ENCODE measurements at places on chromosomes 16 and 17.

DNA sequence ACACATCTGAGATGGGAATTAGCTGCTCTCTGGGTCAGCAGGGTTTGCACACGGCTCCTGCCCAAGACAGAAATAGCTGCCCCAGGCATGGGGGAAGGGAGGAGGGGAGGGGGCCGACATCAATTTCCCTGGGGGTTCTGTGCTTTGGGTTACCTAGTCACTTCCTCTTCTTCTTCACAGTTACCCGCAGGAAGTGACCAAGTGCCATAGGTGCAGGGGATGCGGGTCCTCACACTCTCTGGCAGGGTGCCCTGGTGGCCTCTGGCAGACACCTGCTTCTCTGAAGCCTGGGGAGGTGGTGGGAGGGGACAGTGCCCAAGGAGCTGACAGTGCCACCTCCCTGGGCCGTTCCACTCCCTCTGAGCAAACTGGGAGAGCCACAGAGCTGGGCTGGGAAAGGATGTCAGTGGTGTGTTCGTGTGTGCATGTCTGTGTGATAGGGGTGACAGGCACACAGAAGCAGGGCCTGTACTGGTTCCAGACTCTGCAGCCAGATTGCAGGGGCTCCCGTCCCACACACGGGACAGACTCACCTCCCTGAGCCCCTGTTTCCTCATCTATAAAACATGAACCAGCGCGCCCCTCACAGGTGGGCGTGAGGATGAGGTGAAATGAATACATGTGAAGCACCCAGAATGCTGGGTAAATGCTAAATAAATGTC, 18.2 kb downstream of the SCN4A start:
- peak; percentile 85 for DNase-seq

DNA sequence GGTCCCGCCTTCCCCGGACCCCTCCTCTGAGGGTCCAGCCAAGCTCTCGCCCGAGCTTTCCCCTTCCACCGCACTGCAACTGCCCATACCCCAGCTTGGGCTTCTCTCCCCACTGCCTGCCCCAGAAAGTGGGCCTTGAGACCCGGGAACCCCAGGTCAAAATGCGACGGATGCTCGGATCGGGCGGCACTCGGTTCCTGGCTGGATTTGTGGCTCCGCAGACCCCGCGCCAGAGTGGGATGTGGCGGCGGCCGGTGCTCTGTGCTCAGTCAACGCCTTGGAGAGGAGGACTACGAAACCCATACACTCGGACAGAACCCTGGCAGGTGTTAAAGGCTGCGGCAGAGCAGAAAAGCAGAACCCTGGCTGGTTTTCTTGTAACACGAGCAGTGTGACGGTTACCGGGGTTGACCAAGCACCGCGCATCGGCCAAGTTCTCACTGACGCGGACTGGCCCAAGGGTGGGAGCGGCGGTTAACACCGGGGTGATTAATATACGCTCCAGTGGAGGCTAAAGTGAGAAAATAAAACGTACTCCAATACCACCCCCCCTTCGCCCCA, 885 bp upstream of the SLFN13 start:
- no peak for DNase-seq

- DNase-seq, result peak; percentile 88
Observed at GRCh38 chr17:67378454-67379250, 1.6 kb downstream of the PITPNC1 start.

GRCh38 chr16:7236824-7237410, 95.7 kb upstream of the RBFOX1 start:
- no peak for DNase-seq

DNA sequence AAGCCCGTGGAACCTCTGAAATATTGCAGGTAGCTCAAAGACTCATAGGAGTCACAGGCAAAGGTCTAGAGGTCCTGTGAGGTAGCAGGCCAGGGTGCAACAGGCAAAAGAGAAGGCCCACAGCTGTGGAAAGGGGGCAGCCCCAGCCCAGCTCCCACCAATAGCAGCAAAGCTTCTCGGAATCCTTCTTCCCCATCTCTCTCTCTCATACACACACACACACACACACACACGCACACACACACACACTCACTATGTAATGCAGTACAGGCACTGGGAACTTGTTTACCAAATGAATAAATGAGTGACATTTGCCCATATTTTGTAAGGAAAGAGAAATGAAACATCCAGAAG, 16.8 kb upstream of the SUPT4H1 start:
- DNase-seq, result no peak

DNA sequence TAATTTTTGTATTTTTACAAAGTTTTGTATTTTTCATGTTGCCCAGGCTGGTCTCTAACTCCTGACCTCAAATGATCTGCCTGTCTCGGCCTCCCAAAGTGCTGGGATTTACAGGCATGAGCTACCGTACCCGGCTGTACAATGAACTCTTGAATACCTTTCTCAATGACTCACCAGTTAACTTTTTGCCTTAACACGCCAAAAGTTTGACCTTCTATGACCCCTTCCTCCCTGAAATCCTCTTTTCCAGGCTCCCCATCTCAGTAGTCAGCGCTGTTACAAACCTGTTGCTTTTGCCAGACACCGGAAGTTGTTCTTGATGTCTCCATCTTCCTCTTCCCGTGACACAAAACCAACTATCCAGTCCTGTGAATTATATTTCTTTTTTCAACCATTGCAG, 158.1 kb upstream of the ASIC2 start:
- DNase-seq, result no peak

- no peak for DNase-seq
Observed at GRCh38 chr17:82013341-82013740, 9.3 kb downstream of the CENPX start.

GRCh38 chr17:71757156-71757555, 363.7 kb upstream of the SOX9 start:
- DNase-seq, result no peak

DNA sequence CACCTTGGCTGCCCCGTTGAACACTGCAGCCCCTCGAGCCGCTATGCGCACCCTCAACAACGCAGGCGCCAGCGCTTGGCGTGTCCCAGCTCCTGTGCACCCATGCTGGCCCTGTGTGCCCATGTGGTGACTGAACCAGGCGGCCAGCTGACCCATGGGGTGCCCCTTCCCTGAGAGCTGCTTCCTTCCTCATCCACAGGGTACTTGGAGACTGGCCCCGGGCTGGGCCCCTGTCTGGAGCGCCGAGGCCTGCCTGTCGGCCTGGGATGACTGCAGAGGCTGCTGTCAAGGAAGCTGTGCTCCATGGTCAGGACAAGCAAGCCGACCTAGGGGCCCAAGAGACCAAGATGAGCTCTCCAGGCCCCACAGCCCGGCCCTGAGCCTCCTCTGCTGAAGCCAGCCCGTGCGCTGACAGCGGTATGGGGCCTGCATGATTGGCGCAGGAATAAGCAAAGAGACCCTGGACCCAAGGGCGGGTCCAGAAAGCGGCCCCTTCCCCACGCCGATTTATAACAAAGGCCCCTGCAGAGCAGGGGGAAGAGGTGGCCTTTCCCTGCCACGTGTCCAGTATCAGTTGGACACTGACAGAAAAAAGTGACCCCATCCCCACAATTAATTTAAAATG, 21.6 kb upstream of the BAHCC1 start:
- DNase-seq, result no peak

- no peak for DNase-seq
Observed at GRCh38 chr16:85616607-85617321, 3.6 kb downstream of the GSE1 start.

- DNase-seq, result peak; percentile 74
Observed at GRCh38 chr17:42980766-42981397, 517 bp downstream of the RUNDC1 start.

DNA sequence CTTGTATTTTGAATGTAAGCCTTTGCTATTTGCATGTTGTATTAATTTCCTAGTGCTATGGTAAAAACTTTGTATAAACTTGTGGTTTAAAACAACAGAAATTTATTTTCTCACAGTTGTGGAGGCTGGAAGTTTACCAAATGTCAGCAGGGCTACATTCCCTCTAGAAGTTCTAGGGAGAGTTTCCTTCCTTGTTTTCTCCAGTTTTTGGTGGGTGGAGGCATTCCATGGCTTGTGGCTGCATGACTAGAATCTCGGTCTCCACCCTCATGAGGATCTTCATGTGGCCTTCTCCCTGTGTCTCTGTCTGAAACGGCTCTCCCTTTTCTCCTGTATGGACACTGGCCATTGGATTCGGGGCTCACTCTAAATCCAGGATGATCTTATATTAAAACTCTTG, 482.2 kb upstream of the GOT2 start:
- DNase-seq, result no peak

- no peak for DNase-seq
Observed at GRCh38 chr16:12390644-12391043, 413.0 kb downstream of the CPPED1 start.

GRCh38 chr17:78710607-78711006, 71.5 kb downstream of the CYTH1 start:
- no peak for DNase-seq

GRCh38 chr17:5468075-5468473, 708 bp downstream of the DHX33 start:
- DNase-seq, result peak; percentile 26

GRCh38 chr17:34571428-34572130, 7.8 kb upstream of the TMEM132E start:
- no peak for DNase-seq

DNA sequence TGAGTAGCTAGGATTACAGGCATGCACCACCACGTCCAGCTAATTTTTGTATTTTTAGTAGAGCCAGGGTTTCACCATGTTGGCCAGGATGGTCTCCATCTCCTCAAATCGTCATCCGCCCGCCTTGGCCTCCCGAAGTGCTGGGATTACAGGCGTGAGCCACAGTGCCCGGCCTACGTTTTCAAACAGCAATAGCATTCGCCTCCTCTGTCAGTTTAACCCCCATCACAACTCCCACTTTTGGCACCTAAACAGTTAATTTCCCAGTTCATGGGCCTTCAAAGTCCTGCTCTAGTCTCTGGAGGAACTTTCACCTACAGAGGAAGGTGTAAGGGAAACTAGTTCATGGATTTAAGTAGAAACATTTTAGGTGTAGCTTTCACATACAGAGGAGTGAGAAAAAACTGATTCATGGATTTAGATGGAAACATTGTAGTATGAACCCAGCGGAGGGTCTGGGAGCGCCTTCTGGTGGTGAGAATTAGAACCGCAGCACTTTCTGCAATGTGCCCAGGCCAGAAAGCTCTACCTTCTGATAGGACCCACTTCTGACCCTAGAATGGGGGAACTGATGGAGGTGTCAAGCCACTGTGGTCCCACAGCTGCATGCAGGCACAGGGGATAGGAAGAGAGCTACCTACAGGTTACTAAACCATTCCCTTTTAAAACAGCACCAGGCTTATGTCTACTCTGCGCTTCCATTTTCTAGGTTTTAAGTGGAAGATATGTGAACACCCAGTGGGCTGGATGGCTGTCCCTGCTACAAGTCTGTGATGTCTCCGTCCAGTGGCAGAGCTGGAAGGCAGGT, 12.0 kb upstream of the MEOX1 start:
- DNase-seq, result peak; percentile 79

- peak; percentile 63 for DNase-seq
Observed at GRCh38 chr16:68396481-68396880, 51.8 kb downstream of the SMPD3 start.

DNA sequence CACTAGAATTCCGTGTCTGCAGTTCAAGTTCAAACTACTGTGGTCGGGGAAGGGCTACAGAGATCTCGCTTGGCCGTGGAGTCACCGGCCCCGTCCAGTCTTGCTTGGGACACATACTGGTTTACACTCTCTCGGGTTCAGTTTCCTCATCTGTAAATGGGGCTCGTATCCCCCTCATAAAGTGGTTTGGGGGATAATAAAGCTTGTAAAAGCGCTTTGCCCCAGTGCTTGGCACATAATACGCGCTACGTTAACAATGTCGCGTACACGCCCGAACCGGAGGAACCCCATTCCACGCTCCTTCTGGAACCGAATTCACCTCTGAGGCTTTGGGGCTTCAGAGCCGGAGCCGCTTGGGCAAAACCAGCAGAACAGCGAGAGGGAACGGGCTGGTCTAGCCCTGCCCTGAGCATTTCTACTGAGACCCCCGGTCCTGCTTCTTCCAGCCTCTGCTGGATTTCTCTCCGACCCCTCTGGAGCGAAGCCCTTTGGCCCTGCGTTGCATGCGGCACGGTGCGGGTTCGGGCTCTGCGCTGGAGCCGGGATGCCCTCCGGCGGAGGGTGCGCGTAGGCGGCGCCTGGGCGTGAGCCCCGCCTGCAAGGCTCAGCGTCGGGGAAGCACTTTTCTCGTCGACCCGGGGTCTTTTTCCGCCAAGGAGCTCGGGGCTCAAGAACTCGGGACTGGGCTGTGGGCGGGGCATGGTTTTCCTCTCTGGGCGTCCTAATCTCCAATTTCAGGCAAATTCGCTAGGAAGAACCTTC, 26.1 kb upstream of the HOXB13 start:
- DNase-seq, result no peak

GRCh38 chr16:53080345-53081031, 25.7 kb downstream of the CHD9 start:
- no peak for DNase-seq

DNA sequence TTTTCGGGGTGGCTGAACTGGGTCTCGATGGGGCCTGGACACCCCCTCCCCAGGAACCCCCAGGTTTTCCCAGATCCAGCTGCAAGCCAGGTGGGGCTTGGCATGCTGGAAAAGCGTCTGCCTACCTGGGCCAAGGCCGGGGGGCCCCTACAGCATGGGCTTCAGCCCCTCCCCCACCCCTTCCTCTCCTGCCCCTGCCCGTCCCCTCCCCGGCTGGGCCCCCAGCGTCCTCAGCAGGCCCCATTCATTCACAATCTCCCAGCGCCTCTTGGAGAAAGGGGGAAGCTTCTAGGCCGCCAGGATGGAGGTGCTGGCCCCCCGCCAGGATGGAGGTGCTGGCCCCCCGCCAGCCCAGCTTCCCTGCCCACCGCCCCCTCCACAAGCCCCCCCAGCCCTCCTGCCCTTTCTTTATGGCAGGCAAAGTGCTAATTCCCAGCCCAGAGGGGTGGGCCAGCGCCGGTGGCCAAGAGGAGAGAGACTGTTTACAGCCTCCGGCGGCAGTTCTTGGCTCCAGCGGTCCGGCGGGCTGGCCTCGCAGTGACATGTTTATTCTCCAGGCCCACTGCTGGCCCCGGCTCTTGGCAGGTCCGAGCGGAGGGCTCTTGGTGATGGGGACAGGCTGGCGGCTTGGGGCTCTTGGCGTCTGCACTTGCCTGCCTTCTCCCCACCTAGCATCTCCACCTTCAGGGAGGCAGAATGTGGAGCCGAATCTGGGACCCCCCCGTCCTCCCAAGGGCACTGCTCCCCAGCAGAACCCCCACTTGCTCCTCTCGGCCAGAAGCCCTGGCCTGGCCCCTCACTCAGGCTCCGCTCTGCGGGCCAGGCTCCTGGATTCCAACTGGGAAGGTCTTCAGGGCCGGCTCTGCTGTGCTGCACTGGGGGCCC, 94.4 kb upstream of the CIBAR2 start:
- no peak for DNase-seq

DNA sequence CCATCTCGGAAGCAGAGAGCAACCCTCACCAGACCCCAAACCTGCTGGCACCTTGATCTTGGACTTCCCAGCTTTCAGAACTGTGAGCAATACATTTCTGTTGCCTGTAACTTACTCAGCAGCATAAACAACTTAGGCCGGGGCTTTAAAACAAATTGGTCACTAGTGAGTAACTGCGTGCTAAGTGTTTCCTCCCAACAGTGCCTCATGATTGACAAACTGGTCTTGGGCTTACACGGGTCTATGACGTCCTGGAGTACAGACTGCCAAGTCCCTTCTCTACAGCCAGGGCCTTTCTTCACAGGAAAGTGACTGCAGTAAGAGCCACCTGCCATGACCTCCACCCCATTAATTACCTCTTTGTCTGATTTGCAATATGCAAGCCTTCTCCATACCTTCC, 136.7 kb downstream of the XYLT1 start:
- no peak for DNase-seq
